ENCODE measurements at places on chromosomes 1 and 21.

GRCh38 chr1:1374589-1374928 is 448 bp downstream of the AURKAIP1 start:
- DNase-seq = no peak

- no peak for DNase-seq
Measured at GRCh38 chr1:25197982-25198662, 34.2 kb downstream of the SYF2 start.

DNA sequence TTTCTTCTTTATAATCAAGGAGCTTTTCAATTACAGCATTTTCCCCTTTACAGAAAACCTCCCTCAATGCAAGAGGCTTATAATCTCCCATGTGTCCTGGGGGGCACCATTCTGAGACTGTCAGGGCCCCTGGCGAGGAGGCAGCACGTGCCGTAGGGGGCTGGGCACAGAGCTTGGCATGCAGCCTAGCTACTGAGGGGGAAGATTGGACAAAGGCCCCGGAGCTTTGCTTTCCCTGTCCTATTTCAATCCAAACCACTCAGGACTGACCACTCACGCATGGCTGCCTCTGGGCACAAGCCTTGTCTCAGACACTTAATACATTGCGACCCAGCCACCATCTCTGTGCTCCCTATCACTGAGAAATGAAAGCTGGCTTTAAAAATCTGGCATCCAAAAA is 2.8 kb upstream of the RAP1GAP start:
- DNase-seq = no peak

GRCh38 chr1:229249854-229250644 is 20.9 kb upstream of the RAB4A start:
- no peak for DNase-seq

- DNase-seq = no peak
Measured at GRCh38 chr1:2810899-2811532, 9.5 kb upstream of the TTC34 start.
